ENCODE measurements at places on chromosomes 2 and 18.

DNA sequence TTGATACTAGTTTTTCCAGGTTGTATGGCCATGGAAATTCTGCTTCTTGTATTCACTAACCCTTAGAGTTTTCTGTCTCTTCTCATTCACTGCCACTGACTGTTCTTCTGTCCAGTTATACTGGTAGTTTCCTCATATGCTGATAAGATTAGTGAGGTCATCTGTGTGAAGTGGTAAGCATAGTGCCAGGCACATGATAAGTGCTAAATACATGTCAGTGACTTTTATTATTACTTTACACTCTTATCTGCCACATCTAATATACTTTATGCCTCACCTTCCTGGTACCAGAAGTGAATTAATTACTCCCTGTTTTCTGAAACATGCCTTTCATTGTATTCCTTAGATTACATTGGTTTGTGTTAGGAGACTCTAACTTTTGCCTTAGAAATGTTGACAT, 91.3 kb downstream of the NBEAL1 start:
- no peak for DNase-seq

GRCh38 chr2:100606726-100607343, 44.0 kb downstream of the PDCL3 start:
- DNase-seq = peak; percentile 37

DNA sequence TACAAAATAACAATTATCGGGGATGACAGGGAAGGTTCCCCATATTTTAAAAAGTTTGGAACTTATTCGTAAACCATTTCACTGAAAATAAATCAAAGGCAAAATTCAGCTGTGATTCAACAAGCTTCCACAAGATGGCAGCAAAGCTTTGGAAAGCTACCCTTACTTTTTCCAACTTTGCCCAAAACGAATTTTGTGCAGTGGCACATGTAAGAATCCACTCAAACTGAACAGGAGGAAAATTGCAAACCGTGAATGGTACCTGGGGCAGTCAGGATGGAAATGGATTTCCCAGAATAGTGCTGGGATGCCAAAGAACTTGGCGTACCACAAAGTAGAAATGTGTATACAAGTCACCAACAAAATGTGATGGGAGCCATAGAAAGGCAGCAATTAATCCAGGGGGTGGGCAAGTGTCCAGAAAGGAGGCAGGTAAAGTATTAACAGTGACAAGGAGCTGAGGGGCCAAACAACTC, 10.7 kb downstream of the RPL31 start:
- DNase-seq = peak; percentile 35

GRCh38 chr2:121790276-121790956, 35.0 kb downstream of the TSN start:
- peak; percentile 71 for DNase-seq

GRCh38 chr2:206323033-206323432, 48.6 kb downstream of the ZDBF2 start:
- DNase-seq = no peak

- DNase-seq = no peak
Observed at GRCh38 chr18:49963217-49963616, 149.9 kb upstream of the ACAA2 start.

GRCh38 chr18:11649839-11650238, 39.2 kb upstream of the GNAL start:
- DNase-seq = no peak

GRCh38 chr2:232203166-232203891, 175.2 kb upstream of the ALPP start:
- DNase-seq = no peak

DNA sequence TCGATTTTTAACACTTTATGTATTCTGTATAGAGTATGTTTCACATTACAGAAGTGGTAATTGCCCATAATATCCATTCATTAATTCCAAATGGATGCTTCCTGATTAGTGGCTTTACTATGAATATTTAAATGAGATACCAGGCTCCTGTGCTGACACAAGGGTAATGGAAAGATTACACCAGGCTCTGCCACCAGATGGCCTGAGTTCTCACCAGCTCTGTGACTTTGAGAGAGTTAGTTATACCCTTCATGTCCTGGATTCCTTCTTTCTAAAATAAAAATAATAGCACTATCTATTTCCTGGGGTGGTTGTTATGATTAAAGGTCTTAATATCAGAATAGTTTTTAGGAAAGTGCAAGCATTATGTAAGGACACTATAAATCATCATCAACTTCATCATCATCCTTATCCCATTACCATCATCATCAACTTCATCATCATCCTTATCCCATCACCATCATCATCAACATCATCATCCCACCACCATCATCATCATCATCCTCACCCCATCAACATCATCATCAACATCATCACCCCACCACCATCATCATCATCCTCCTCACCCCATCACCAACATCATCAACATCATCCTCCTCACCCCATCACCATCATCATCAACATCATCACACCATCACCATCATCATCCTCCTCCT, 151.8 kb downstream of the DNER start:
- no peak for DNase-seq

GRCh38 chr2:42926434-42927333, 134.3 kb upstream of the HAAO start:
- DNase-seq = no peak

DNA sequence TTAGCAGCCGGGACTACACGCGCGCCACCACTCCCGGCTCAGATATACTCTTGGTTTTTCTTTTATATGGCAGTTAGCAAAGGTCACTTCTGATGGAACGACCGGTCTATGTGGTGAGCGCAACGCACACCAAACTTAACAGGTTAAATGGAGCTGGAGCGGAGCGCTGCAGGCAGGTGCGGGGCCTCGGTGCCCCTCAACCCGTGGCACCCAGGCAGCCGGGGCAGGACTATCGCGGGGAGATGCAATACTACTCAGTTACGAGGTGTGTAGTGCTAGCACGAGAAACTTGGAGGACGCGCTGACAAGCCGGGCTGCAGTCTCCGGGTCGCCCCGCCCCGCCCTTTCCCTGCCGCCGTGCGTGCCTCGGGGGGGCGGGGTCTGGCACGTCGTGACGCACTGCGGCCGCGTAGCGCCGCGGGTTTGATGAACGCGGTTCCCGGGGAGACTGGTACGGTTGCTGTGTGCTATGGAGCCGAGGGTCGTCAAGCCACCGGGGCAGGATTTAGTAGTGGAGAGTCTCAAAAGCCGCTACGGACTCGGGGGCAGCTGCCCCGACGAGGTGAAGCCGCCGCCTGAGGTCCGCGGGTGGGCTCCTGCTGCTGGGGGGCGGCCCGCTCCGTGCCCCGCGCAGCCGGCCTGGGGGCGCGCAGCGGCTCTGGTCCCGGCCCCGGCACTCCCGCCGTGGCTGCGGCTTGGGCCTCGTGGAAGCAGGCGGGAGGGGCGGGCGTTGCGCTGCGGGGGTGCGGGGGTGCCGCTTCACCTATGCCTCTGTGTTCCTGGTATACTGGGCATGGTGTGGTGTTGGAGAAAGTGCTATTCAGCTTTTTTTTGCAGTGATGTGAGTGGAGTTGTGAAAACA, at the start of gene CCDC138:
CCDC138 (plus strand) TSS at position 418 of the 862 bp plus-strand sequence; CDS start at position 470, 52 bp downstream.
- peak; percentile 90 for DNase-seq

GRCh38 chr2:28627722-28628480, 123.7 kb upstream of the PPP1CB start:
- DNase-seq = no peak

GRCh38 chr2:183025993-183026392, 12.3 kb downstream of the NCKAP1 start:
- DNase-seq = no peak

- no peak for DNase-seq
Observed at GRCh38 chr18:36031407-36031806, 36.0 kb downstream of the RPRD1A start.

DNA sequence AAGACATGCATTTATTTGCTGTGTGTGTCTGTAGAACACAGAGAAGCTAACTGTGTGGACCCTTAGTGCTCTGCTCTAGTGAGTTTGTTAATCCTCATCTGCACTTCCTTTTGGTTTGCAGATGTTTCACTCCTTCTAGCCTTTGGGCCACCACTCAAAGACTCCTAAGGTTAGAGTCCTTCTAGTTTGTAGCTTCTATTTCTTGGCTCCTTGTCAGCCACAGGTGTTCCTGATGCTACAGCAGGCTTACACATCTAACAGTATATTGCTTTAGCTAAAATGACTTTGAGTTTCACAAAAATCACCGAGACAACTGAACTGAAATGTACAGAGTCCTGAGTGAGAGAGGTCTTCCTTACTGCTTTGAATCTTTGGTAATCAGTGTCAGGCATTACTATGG, 551.4 kb downstream of the NRXN1 start:
- DNase-seq = no peak

DNA sequence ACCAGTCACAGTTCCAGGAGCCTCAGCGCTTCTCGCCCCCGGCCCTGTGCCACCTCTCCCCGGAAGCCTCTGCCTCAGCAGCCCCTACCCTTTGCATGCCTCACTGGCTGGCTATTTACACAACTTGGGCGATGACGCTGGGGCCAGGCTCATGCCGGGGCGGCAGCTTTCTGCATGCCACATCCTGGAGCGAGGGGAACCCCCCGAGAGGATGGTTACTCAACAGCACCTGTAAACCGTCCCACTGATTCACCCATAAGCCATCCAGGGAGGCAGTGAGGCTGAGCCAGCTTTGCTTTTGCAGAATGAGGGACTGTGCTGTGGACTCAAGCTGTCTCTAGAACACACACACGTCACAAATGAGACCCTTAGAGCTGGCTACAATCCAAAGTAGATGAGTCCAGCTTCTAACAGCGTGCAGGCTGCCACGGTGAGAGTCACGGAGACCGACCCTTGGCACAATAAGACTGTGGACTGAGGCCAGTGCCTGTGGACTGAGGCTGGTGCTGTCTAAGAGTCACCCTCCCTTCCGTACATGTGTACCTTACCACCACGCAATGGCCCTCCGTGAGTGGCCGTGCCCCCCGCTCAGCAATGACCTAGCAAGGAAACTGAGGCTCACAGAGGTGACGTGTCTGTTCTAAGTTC, 45.6 kb upstream of the ODC1 start:
- DNase-seq = peak; percentile 34

GRCh38 chr2:8515864-8516533, 165.9 kb upstream of the ID2 start:
- no peak for DNase-seq

- DNase-seq = no peak
Observed at GRCh38 chr2:127593228-127594115, 52.5 kb upstream of the GPR17 start.

DNA sequence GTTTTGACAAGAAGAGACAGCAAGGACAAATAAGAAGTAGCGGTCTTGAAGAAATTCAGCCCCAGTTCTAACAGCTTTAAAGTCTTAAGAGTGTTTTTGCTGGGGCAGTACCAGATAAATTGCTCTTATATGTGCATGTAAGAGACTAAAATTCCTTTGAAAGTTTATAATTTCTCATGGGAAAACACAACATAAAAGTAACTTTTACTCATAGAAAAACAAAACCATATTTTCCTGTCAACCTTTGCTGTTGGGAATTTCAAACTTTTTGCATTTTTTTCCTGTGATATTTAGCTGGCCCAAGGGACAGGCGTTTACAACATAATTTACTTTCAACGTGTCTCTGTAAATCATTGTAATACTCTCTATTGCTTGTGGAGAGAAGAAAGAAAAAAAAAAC, 767.8 kb upstream of the ZEB2 start:
- no peak for DNase-seq

DNA sequence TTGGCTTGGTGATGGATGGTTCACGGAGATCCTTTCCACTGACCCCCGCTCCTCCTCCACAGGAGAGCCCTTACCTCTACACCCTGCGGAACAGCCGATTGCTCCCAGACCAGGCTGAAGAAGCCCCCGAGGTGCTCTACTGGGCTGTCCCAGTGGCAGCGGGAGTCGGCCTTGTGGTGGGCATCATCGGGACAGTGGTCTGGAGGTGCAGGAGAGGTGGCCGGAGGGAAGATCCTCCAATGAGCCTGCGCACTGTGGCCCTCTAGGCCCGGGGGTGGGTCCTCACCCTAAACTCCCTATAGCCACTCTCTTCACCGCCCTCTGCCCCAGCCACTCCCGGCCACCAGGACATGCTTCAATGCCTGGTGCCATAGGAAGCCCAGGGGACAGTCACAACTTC, 108.8 kb upstream of the PPP1CB start:
- DNase-seq = no peak

GRCh38 chr2:224722250-224722649, 6.1 kb upstream of the CCDC195 start:
- no peak for DNase-seq

- no peak for DNase-seq
Observed at GRCh38 chr2:140242889-140243288, 1462.7 kb upstream of the NXPH2 start.

DNA sequence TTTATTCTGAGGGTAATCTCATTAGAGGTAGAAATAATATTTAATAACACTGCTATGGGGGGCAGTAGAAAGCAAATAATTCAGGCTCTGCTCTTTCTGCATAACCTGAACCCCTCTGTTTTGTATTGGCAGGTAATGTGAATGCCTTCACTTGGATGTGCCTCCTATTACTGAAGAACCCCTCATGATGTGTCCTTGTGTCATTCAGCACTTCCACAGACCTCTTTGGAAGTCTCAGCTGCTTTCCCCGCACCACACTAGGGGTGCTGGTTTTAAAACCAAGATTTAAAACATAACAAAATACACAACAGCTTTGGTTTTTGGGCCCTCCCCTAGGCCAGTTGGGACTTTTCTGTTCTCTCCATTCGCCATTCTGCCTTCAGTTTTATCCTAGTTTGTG, 281.7 kb upstream of the MC4R start:
- no peak for DNase-seq

Measured in LoVo (cell line).